Large intestine (tissue), 12 donors: ENCODE measurements at places on chromosomes 3 and 15.

DNA sequence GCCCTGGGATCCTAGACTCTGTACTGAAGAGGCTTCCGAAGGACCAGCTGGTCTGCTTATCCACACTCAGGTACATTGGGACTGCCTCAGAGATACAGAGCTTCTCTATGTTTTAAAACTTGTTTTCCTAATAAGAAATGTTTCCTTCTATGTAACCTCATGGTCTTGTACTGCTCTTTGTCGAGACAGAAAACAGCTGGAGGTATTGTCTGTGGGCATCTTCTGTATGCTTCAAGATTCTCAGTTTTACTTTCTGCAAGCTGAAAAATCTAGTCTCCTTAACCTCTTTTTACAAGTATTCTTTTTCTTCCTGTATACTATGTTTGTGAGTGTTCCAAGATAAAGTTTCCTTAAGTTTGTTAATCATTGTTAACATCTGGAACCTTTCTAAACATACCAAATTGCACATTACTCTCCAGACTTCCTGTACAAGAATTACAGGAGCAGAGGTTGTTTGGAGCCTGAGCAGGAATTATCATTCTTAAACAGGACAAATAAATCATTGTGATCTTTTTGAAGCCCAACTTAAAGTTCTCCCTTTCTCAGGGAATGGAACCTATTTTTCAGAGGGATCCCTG, 358.3 kb upstream of the CFAP20DC start:
- peak; percentile 7 for DNase-seq
- H3K36me3 ChIP-seq: no peaks in the 10 kb centered on the region
- no peaks in the 10 kb centered on the region for H3K4me1 ChIP-seq
- H3K27me3 ChIP-seq: no peaks in the 10 kb centered on the region
- no peak overlapping the region for H3K4me3 ChIP-seq

GRCh38 chr3:52245322-52246263, at the start of gene PPM1M:
PPM1M (plus strand) TSS chr3:52245759; CDS start chr3:52245825, 66 bp downstream.
- H3K4me1 ChIP-seq: peaks cover 10% of the 10 kb centered on the region
- no peak within 1 kb of the TSS for H3K27ac ChIP-seq
- peak within 1 kb of the TSS; percentile 50 for H3K4me3 ChIP-seq
- peaks cover 6% of the 10 kb centered on the region for H3K27me3 ChIP-seq
- H3K36me3 ChIP-seq: peaks cover 18% of the 10 kb centered on the region
- DNase-seq: peak; percentile 48

- H3K4me3 ChIP-seq: no peak overlapping the region
- H3K27ac ChIP-seq: no peak overlapping the region
- H3K27me3 ChIP-seq: no peaks in the 10 kb centered on the region
- no peaks in the 10 kb centered on the region for H3K36me3 ChIP-seq
- peaks cover 5% of the 10 kb centered on the region for H3K4me1 ChIP-seq
- DNase-seq: no peak
Measured at GRCh38 chr3:67015702-67016484, 17.8 kb downstream of the KBTBD8 start.

DNA sequence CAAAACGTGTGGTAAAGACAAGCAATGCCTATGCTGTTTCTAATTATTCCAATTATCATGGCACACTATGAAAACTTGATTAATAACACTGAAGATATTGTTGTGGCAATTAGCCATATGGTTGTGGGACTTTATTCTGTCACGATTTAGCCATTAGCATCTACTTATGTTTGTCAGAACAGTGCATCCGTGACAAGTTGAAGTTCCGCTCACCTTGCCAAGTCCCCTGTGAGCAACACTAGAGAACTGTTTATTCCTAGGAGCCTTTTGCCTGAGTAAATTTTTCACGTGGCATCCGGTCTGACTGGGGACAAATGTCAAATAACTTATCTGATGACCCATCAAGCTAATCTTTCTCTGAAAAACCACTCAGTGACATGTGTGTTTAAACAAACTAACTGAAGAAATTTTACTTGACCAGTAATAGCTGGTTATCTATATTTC, 403.3 kb downstream of the TBC1D5 start:
- H3K27ac ChIP-seq: no peak overlapping the region
- DNase-seq: no peak
- no peaks in the 10 kb centered on the region for H3K36me3 ChIP-seq
- H3K27me3 ChIP-seq: no peaks in the 10 kb centered on the region
- no peak overlapping the region for H3K4me3 ChIP-seq
- H3K4me1 ChIP-seq: no peaks in the 10 kb centered on the region

GRCh38 chr3:52403955-52404354, 40.9 kb downstream of the SEMA3G start:
- H3K36me3 ChIP-seq: peaks cover 94% of the 10 kb centered on the region
- no peak overlapping the region for H3K27ac ChIP-seq
- no peak for DNase-seq
- no peaks in the 10 kb centered on the region for H3K27me3 ChIP-seq
- no peak overlapping the region for H3K4me3 ChIP-seq
- H3K4me1 ChIP-seq: peaks cover 3% of the 10 kb centered on the region

GRCh38 chr15:101540480-101541239, 51.2 kb upstream of the PCSK6 start:
- no peak overlapping the region for H3K4me3 ChIP-seq
- H3K27me3 ChIP-seq: no peaks in the 10 kb centered on the region
- peaks cover 3% of the 10 kb centered on the region for H3K4me1 ChIP-seq
- no peak for DNase-seq
- H3K36me3 ChIP-seq: no peaks in the 10 kb centered on the region

- DNase-seq: no peak
- no peaks in the 10 kb centered on the region for H3K36me3 ChIP-seq
- no peak overlapping the region for H3K4me3 ChIP-seq
Measured at GRCh38 chr3:106068381-106068780, 199.6 kb upstream of the CBLB start.

DNA sequence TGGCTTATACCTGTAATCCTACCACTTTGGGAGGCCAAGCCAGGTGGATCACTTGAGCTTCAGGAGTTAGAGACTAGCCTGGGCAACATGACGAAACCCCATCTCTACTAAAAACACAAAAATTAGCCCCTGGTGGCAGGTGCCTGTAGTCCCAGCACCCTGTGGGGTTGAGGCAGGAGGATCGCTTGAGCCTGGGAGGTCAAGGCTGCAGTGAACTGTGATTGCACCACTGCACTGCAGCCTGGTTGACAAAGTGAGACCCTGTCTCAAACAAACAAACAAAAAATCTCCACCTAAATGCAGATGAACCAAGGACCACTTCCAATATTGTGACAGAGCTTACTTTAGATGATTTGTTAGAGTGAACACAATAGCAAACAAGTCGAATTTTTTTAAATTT, 53.7 kb downstream of the TP53BP1 start:
- no peaks in the 10 kb centered on the region for H3K27me3 ChIP-seq
- H3K4me1 ChIP-seq: no peaks in the 10 kb centered on the region
- no peak overlapping the region for H3K4me3 ChIP-seq
- H3K36me3 ChIP-seq: peaks cover 45% of the 10 kb centered on the region
- no peak overlapping the region for H3K27ac ChIP-seq

GRCh38 chr3:142046320-142047020, 102.9 kb downstream of the TFDP2 start:
- no peak overlapping the region for H3K27ac ChIP-seq
- DNase-seq: no peak
- H3K27me3 ChIP-seq: no peaks in the 10 kb centered on the region
- peaks cover 3% of the 10 kb centered on the region for H3K36me3 ChIP-seq
- H3K4me3 ChIP-seq: no peak overlapping the region
- no peaks in the 10 kb centered on the region for H3K4me1 ChIP-seq

GRCh38 chr15:74422652-74423430, 10.9 kb downstream of the SEMA7A start:
- H3K27me3 ChIP-seq: no peaks in the 10 kb centered on the region
- H3K27ac ChIP-seq: no peak overlapping the region
- no peak overlapping the region for H3K4me3 ChIP-seq
- no peak for DNase-seq
- H3K36me3 ChIP-seq: no peaks in the 10 kb centered on the region

DNA sequence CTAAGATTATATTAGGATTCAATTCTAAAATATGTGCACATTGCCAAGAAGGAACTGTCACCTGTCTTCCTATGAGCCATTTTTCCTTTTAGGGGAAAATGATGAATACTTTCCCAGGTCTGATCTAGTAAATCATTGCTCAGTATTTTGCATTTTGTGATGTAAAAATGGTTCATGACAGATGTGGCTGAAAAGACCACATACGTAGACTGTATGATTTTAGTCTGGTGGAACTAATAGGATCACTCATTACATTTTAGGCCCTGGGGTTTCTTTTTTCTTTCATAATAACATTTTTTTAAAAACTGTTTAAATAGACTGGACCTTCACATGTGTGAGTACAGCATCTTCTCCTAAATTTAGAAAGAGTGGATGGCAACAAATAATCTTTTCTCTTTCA, 201.7 kb upstream of the MLF1 start:
- no peaks in the 10 kb centered on the region for H3K36me3 ChIP-seq

- no peaks in the 10 kb centered on the region for H3K36me3 ChIP-seq
- no peaks in the 10 kb centered on the region for H3K27me3 ChIP-seq
- H3K27ac ChIP-seq: no peak overlapping the region
- DNase-seq: no peak
- H3K4me3 ChIP-seq: no peak overlapping the region
Measured at GRCh38 chr3:24853685-24854490, 359.2 kb upstream of the THRB start.
